Hypothalamus (tissue), 51 donors: ENCODE measurements at places on chromosomes 7 and 10.
A peak's percentile ranks its signal among the peaks of the same experiment; 100 is the strongest.

- no peak for DNase-seq
Observed at GRCh38 chr7:50970092-50970491, 187.4 kb upstream of the GRB10 start.

DNA sequence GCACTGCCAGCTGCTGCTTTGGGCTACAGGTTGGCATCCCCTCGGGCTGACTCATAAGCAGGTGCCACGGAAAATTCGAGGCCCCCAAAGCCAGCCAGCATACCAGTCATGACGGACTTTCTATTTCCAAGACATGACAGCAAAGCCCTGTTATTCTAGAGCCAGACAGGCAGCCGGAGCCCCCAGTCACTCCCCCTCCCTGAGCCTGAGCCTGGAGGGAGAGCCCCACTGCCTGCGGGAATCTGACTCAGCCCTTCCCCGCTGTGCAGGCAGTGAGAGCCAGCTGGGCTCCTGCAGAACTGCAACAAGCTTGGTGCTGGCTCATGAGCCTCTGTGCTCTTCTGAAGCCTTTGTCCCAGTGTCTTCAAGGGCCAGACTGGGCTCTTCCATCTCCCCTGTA lies 15.8 kb downstream of the BTBD16 start:
- peak; percentile 31 for DNase-seq

DNA sequence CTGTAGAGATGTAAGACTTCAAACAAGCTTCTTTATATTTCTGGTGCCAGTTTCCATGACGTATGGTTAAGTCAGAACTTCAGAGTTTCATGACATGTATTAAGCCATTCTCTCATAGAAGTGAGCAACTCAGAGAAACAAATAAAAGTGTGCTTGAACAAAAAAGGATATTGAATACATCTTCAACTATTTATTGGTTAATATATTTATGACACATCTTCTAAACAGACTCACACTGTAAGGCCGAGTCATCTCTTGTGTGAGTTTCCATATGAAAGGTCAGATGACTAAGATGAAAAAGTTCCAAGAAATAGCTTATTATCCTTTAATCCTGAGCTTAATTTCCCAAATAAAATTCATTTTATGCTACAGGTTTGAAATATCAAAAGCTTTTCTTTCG lies 105.5 kb upstream of the CSTF2T start:
- no peak for DNase-seq

DNA sequence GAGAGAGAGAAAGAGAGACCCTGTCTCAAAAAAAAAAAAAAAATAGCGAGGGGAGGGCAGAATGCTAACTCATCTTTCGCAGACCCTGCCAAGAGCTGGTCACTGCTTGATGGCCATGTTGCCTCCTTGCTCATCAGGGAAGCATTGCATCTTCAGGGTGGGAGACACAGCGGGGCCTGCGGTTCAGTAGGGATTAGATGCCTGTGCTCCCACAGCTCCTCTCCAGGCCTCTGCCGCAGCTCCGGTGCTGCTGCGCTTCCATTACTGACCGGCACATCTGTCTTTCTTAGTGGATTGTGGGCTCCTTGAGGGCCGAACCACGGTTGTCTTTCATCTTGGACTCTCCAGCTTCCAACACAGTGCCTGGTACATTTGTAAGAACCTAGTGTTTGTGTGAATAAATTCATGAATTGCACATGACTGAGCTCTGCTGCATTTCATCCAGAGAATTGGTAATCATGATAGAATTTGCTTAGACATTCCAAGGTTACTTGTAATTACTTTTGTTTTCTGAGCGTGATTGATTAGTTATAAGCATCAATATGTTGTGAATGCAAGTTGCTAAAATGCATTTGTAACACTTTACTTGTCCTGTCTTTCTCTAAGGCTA lies 16.8 kb downstream of the HK1 start:
- no peak for DNase-seq

DNA sequence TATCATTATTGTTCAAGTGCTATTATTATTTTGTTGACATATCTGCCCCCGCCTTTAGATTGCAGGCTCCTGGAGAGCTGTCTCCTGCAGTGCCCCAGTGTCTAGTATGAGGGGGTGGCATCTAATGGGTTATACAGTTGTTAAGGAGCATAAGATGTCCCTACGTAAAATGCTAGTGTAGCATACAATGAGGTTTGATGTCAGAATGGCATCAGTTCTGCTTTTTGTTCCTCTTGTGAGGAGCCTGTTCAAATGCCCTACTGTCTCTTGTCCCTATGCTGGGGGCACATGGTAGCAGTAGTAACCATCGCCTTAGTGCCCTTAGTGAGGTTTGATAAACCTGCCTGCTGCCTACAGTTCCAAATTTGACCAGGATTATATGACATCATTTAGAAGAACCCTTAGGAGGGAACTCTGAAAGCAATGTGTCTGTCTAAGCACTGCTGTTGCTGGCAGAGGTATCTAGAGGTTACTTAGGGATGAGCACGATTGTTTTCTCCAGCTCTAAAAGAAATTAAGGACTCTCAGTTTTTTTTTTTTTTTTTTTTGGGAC lies 9.7 kb downstream of the CREM start:
- no peak for DNase-seq

GRCh38 chr7:136709876-136710275 lies 158.6 kb upstream of the CHRM2 start:
- DNase-seq: no peak

GRCh38 chr10:48791267-48791928 lies 106.7 kb downstream of the WDFY4 start:
- DNase-seq: no peak

DNA sequence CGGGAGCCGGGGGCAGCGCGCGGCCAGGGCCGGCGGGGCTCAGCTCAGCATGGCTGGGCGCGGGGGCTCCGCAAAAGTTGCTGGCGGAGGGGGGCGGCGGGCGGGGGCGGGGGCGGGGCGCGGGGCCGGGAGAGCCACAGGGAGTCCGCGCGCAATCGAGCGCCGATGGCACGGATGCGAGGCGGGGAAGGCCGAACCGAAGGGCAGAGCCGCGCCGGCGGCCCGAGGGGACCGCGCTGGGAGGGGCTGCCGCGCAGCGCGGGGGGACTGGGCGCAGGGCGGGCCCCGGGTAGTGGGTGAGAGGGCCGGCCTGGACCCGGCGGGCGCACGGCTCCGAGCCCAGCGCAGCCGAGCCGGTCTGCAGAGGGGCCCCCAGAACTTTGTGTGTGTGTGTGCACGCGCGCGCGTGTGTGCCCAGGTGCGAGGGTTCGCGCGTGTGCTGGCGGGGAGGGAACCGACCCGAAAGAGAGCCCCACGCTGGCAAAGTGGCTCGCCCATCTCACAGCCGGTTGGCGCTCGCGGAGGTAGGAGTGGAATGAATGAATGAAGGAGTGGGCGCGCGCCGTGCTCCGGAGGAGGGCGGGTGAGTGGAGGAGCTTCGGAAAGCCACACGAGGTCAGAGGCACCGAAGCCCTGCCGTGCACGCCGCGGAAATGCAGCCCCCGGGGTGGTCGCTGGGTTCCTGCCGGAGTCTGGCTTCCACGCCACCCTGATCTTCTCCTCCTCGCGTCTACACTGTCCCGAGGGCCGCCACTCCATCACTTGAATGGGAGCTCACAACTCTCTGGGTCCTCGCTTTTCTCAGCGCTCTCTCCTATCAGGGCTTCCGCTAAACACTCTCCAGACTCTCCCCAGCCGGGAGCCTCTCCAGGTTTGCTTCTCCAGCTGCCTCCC lies at the start of gene HIPK2:
Gene HIPK2, minus strand, starts transcription at position 51 of the 894 bp plus-strand sequence. CDS start 375 bp downstream, outside the sequence.
- peak; percentile 81 for DNase-seq

DNA sequence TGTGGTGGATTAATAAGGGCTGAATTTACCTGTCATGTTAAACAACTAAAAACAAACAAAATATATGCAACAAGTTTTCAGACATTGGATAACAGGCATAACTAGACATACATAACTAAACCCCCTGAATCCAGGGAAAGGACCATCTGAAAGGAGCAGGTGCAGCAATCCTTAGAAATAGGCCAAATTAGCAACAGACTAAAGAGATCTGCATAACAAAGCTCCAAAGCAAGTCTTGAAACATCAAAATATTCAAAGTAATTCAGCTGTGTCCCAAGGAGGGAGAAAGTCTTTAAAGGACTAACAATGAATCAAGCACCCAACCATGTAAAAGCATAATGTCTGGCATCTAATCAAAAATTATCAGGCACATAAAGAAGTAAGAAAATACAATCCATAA lies 475.1 kb downstream of the GRID1 start:
- DNase-seq: no peak

DNA sequence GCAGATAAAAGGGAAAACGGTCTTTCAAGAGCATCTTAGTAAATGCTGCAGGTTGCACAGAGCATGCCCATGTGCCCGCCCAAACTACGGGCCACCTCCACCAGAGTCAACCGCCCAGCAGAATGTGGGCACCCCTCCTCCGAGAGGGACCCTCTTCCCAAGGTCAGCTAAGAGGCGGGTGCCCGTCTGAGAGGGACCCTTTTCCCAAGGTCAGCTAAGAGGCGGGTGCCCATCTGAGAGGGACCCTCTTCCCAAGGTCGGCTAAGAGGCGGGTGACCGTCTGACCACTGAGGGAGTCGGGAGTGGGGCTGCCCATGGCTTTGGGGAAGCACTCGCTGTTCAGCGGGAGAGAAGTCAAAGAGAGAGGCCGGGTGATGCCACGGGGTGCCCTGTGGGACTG lies 113.1 kb downstream of the PTPRN2 start:
- DNase-seq: no peak

DNA sequence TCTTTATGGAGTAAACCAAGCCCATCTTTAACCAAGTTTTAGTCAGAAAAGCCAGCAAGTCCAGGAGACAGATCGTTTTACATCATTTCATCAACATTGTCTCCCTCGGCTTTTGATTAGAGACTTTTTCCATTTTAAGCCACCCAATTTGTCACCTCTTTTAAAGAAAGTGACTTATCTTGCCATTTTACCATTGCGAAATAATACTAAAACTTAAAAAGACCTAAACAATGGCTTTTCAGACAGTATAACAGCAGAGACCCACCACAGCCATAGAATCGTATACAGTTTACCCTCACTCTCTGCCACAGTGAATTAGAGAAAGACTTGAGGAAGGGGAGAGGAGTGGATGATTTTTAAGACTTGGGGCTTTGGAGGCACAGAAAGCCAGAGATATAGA lies 359.7 kb upstream of the C7orf33 start:
- DNase-seq: no peak

GRCh38 chr10:43162604-43163003 lies 24.4 kb downstream of the CSGALNACT2 start:
- no peak for DNase-seq

DNA sequence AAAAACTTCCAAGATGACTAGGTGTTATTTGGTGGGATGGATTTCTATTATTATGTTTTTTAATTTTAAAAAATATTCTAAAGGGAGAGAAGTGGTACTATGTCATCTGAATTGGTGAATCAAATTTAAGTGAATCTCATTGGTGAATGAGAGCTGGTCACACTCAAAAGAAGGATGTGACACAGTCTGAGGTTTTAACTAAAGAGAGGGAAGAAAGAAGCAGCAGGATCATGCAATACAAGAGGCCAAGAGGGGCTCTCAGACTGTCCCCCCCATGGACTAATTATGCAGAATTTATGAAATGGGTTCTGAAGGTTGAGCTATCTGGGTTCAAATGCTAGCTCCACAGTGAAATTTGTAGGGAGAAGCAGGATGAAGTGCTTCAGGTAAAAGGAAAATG lies 16.2 kb downstream of the MACC1 start:
- DNase-seq: no peak

GRCh38 chr10:24467605-24468004 lies 256.1 kb downstream of the ARHGAP21 start:
- DNase-seq: no peak

DNA sequence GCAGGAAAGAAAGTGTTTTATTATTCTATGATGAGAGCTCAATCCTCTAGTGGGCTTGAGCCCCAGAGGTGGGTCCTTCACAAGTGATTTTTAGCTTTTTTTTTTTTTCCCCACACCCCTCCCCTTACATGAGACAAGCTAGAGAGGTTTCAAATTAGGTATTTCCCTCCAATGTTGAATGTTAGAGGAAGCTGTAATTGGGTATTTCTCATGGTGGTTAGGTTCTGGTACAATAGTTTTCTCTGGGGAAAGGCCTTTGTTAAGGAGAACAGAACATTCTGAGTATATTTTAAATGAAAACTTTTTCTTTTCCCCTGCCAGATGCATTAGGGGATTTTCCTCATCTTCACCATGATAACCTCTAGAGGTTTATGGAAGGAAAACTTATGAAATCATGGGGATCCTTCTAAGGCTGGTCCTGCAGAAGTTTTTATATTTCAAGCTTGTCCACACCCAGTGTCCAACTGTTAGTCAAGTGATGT lies 1039.7 kb downstream of the NRG3 start:
- DNase-seq: no peak

- DNase-seq: no peak
Observed at GRCh38 chr10:22550732-22551131, 163.6 kb downstream of the PIP4K2A start.

- no peak for DNase-seq
Observed at GRCh38 chr10:61795551-61795950, 105.9 kb upstream of the ARID5B start.

DNA sequence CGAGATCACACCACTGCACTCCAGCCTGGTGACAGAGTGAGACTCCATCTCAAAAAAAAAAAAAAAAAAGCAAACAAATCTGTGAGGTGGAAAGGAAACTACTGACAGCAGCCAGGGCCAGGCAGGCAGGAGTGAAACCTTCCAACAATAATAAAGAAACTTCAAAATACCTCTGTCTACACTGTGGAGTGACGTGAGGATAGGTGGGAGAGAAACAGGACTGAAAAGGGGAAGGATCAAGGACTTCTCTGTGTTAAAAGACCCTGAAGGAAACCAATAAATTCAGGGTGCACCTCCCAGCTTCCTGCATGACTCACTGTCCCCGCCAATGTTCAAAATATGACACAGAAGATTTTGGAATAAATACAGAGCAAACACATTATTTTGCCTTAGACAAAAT lies 82.9 kb downstream of the KIAA1549 start:
- no peak for DNase-seq

- DNase-seq: no peak
Observed at GRCh38 chr7:139981511-139981895, 81.2 kb downstream of the PARP12 start.

DNA sequence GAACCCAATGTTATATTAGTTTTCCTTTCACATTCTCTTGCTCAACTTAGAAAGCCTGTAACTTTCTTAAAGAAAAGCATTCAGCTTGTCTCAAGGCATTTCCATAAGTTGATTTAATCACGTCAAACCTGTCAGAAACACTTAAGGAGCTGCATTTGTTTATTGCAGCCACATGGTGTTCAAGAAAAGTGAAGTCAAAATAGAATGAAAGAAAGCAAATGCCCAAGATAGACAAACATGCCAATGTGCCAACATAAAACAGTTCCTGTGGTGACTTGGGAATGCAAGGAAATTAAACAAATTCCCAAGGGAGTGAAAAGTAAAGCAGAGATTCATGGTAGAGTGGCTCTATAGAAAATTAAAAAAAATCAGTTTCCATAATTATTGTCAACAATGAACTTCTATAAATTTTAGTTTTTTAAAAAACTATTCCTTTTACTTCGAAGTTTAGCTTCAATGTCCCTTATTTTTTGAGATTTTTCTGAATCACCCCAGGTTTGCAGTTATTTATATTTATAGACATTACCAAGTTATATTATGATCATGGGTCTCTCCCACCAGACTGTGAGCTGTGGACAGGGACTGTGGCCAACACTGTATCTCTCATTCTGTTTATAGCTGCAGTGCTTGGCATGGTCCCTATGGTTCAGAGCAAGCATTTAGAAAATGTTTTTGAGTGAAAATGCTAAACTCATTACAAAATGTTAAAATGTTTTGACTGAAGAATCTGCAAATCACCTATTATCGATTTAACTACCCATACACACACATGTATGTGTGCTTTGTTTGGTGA lies 887.4 kb downstream of the REEP3 start:
- DNase-seq: no peak

- DNase-seq: no peak
Observed at GRCh38 chr7:20895563-20895962, 108.9 kb upstream of the SP8 start.
